ENCODE measurements at places on chromosomes 5 and 9.

GRCh38 chr5:84382363-84383295, 2.1 kb downstream of the EDIL3 start:
- DNase-seq: no peak

- no peak for DNase-seq
Observed at GRCh38 chr5:17221843-17222636, 4.6 kb downstream of the BASP1 start.

- DNase-seq: no peak
Observed at GRCh38 chr5:127959152-127959764, 124.3 kb upstream of the SLC12A2 start.

DNA sequence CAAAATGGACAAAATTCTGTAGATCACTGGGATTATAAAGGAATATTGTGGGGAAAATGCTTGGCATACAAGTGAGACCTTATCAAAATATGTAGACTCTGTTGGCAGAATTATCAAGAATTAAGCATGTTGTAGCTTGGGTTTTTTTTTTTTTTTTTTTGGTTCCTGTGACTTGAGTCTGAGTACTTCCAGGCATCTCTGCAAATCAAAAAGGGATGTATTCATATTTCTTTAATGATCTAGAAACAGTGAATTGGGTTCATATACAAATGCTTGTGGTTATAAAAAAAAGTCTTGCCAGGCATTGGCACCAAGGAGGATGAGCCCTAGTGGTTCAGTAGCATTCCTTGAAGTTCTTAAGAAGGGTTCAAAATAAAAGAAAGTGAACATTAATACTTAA, 292.2 kb downstream of the ARHGAP26 start:
- DNase-seq: no peak

- DNase-seq: no peak
Observed at GRCh38 chr5:62312674-62313073, 6.7 kb downstream of the KIF2A start.

GRCh38 chr5:173868096-173868880, 19.9 kb upstream of the CPEB4 start:
- no peak for DNase-seq

DNA sequence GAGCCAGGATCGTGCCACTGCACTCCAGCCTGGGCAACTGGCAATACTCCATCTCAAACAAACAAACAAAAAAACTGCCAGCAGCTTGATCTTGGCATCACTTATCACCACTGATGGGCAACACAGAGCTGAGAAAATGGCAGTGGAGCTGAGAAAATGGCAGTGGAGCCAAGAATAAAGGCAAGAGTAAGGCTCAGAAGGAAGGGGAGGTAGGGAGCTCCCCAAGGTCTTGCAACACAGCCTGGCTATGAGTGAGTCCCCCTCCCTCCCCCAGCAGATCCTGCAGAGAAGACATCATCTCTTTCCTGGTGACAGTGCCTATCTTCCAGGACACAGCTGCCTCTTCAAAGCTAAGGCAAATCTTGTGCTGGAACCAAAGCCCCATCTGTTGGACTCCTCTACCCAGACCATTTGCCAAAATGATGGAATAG, 70.3 kb downstream of the UGCG start:
- DNase-seq: no peak

DNA sequence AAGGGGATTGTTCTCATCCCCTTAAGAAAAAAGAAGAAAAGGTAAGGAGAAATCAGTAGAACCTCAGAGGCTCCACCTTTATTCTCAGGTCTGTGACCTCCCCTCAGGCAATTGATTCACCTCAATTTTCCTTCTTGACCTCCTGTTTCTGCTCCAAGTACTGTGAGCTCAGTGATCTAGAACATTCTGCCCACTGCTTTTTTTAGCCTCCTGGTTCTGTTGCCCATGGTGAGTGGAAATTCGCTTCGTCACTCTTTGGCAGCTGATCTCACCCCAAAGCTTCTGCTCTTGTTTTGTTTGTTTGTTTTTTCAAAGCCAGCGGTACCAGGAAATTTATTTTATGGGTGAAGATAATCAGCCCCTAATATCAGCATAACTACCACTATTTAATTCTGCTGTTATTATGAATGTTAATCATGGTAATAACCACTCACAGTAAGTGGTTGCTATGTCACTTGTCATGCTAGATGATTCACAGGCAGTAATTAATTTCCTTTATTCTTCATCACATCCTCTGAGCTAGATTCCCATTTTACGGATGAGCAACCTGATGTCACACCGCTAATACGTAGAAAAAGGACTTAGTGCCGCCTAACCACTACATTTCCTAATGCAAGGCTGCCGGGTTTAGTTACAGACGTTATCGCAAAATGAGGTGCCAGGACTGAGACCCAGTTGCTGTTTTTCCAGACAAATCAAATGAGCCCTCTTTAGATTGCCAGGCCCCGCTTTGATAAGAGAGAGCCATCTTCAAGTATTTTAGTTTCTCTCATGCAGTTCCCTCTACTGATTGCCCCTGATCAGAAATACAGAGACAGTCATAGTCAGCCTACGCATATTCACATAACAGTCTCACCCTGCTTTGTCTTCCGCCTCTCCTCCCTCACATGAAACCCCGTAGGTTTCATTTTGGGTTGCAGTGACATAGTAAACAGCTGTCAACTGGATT, 78.2 kb downstream of the CYFIP2 start:
- no peak for DNase-seq

DNA sequence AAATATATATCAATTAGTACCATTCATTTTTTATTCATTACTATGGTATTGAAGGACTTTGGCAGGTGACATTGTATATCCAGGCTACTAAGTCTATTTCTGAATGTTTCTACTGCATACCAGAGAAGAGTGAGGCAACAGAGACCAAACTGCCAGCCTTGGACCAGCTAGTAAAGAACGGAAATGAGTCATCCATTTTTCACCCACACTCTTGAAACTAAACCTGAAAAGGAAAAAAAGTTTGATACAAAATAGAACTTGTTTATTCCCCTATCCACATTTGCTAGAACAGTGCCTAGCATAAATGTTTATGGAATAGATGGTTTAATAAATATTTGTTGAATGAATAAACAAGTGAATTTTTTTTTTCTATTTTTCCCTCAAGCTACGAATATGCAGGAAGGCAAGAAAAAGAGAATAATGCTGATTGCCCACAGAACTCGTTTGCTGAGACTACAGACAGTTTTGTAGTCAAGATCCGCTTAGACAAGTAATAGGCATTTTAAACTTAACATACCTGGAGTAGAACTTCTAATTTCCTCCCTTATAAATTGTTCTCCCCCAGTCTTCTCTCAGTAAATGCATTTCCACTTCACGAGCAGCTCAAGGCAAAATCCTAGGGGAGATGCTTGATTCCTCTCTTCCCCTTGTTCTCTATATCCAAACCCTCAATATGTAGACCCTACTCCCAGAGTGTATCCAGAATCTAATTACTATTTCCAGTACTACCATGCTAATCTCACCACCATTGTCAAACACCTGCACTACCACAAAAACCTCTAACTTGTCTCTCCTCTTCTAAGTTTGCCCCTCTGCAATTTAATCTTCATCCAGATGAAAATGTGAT, 146.2 kb upstream of the RASA1 start:
- no peak for DNase-seq

DNA sequence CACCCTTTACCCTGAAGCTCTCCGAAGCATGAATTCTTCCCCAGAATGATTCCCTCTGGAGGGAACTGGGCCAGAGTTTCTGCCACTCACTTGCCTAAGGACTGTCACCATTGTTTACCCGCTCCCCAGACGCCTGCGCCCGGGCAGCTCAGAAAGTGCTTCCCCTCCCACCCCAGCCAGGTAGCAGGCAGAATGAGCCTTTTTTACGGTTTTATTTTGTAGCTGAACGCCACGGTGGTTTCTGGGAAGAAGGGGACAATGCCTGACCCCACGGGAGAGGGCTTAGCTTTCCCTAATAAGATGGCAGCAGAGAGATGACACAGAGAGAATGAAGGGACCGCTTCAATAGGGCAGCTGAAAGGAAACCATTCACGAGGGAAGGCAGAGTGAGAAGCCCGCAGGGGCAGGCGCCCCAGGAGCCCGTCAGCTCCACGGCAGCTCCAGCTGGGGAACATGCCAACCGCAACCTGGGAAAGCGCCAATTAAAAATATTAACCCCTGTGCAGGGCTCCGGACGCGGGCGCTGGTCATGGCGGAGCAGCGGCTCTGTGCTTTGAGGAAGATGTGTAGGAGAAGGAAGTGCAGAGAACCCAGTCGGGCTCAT, 20.4 kb upstream of the NTNG2 start:
- DNase-seq: no peak

- no peak for DNase-seq
Observed at GRCh38 chr9:105355781-105356180, 92.1 kb upstream of the FSD1L start.

DNA sequence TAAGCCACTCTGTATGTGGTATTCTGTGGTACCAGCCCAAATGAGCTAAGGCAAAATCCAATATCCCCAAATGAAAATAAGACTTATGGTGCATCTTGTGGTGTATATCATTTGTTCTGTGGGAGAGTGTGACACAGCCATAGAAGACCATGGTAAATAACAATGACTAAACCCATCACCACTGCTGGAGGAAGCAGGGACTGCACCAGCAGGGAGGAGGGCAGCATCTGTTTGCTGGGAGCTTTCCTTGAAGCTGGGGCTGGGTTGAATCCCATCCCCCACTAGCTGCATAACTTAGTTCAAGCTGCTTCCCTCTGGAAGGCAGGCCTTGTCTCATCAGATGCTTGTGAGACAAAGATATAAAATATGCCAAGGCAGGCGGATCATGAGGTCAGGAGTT, 14.2 kb downstream of the GADD45G start:
- no peak for DNase-seq

- no peak for DNase-seq
Observed at GRCh38 chr9:137370865-137371520, 52.0 kb downstream of the EXD3 start.

DNA sequence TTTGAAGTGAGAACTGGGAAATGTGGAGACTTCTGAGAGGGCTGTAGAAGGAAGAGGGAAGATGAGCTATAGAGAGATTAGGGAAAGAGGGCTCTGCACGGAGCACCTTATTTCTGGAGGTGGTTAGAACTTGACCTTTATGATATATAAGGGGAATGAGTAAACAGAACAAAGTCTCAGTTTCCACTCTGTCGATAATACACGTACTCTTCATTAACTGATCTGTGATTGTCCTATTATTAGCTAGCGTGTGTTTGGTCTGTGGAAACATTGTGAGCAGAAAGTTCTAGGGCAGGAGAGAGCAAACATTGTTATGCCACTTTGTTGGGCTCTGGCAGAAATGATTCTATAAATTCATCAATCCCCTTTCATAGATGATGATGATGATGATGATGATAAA, 118.5 kb downstream of the UGCG start:
- DNase-seq: no peak

GRCh38 chr5:108801776-108802175, 54.1 kb downstream of the FER start:
- no peak for DNase-seq

GRCh38 chr5:181031716-181032115, 8.3 kb upstream of the BTNL9 start:
- no peak for DNase-seq
